ENCODE measurements at places on chromosomes 2 and 18. TPM values are rescaled to one million over a fixed set of nuclear protein-coding genes. Genes with fewer than 3 reads are reported as not detected.

GRCh38 chr2:127080938-127081755, 25.8 kb downstream of the BIN1 start:
- DNase-seq: peak; percentile 52

- no peak for DNase-seq
These were observed 18.9 kb downstream of the AOX1 start for GRCh38 chr2:200604571-200605255.

The CYTIP gene
- 24.0 TPM for total RNA-seq

The ARL4C gene
- total RNA-seq: 62.0 TPM

Data from kidney (tissue), 22 donors.